ENCODE measurements at places on chromosomes 1 and 21.

DNA sequence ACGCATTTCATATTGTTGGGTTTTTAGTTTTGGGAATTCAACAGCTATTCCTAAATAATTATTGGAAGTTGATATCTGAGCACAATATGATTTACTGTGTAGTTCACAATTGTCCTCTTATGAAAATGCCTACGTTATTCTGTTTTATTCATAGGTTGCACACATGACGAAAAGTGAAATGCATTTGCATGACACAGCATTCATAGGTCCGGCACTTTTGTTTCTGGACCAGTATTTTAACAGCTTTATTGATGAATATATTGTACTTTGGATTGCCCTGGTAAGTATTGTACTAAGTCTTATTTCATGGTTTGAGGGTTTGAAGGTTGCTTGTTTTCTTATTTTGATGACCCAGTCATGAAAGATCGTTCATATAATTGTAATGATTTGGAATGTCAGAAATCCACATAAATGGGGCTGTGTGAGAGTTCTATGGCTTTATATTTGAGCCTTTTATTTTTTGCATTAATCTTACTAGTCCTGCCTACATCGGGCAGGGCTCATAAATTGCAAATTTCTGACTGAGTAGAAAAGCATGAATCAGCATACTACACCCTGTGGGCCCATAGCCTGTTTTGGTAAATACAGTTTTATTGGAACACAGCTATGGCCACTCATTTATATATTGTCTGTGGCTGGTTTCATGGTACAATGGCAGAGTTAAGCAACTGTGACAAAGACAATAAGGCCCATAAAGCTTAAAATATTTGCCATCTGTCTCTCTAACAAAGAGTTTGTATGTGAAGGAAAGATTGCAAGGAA, 17.0 kb downstream of the DENND2D start:
- DNase-seq = no peak

- DNase-seq = no peak
Observed at GRCh38 chr1:8841395-8841794, 24.0 kb upstream of the RERE start.

DNA sequence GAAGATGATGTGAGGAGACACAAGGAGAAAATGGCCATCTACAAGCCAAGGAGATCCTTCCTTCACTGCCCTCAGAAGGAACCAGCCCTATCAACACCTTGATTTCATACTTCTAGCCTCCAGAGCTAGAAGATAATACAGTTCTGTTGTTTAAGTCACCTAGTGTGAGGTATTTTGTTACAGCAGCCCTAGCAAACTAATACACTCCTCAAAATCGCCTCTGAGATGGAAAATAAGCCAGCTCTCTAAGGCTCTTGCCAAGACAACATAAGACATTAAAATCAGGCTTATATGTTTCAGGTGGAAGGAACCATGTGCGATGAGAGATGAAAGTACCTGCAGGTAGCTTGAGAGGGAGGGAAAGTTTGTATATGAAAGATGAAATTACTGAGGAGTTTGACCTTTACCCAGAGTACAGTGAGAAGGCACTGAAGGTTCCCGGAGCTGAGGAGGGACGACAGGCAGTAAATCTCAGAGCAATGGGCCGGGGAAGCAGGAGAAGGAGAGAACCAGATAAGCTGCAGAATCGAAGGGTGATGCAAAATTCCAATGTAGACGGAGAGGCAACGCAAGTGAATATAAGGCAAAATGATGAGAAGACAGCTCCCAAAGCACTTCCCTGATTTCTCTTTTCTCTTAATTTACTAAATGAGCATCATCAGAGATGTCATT, 84.7 kb downstream of the HHIPL2 start:
- DNase-seq = no peak

DNA sequence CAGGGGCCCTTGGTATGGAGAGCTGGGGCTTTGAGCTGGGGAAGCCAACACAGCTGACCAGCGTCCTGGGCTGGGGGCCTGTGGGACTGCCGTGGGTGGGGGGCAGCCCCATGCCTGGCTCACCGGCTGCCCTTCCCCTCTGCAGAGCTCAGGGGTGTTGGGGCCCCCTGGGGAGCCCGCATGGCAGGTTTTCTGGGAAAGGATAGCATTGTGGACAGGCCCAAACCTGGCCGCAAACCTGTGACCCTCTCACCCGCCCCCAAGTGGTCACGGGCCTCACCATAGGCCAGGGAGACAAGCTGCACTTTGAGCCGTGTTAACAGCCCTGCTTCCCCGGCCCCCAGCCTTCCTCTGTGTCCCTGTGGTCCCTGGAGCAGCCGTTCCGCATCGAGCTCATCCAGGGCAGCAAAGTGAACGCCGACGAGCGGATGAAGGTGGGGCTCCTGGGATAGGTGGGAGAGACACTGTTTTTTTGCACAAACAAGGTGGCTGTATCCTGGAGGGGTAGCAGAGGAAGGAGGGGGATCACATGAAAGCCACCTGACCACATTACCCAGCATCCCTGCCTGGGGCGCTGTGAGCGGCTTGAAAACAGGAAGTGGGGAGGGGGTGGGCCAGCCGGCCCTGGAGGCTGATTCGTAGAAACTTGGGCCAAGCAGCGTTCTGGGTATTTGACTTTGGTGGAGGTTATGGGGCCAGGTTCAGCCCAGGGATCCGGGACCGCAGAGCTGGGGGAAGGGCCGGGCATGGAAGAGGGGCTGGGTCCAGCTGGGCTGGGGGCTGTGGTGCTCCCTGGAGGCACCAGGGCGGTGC, 65.9 kb downstream of the PIK3CD start:
- peak; percentile 81 for DNase-seq

GRCh38 chr21:45278156-45278911, 9.4 kb downstream of the POFUT2 start:
- DNase-seq = no peak

- DNase-seq = no peak
Observed at GRCh38 chr1:152061952-152062351, 25.1 kb upstream of the S100A11 start.

DNA sequence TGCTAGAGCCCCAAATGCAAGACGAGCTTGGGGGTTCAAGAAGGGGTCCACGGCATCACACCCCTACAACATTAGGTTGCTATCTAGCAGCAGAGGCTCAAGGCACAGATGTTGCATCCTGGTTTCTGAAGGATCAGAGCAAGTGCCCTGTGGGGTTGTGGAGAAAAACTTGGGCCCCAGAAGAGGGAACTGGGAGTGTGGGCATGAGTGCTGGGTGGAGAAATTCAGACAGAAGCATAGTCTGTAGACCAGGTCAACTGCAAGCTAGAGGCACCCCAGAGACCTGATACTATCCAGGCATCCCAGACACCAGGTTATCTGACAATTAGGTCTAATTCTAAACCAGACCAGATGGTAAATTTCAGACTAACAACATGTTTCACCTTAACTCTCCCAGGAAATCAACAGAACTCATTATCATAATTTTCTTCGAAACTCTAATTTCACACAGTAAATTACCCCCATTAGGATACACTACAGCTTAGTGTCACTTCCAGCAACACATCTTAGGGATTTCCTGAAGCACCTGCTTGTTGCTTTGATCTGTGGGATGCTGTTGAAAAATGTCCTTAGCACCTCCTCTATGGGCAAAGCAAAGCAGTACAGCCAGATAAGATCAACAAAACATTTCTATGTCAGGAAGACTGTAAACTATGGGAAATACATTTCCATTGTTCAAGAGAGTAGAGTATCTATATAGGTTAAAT, 179.3 kb downstream of the VAV3 start:
- no peak for DNase-seq

DNA sequence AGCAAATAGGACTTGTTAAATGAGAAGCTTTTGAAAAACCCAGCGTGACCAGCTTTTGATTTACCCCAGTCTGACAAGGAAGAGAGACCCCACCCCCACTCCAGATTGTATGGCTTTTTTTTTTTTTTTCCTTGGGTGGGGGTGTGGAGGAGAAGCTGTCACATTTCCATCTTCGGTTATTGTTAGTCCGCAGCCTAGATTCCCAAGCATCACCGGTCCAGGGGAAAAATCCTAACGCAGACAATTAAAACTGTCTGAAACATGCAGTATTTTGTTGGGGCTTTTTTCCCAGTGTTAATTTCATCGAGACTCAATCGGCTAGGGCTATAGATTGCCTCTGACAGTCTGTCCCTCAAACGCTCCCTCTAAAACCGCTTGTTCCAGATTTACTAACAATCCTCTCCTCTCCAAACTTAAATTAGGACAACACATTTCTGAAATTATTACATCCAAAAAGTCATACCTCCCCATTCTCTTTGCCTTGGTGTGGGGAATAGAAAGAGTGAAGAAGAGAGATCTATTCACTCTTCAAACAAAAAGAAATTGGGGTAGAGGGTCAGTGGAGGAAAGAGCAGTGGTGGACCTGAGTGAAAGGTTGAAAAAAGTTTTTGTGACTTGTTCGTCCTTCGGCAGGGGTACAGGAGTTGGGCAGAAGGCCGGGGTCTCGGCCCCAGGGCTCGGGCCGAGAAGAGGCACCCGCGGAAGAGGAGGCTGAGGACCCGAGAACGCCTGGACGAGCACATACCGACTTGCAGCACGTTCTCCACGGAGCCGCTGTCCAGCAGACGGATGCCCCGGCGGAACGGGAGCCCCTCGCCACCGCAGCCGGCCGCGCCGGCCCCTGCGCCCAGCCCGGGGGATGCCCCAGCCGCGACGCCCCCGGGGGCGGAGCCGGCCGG, 1.1 kb downstream of the ZSWIM5 start:
- DNase-seq = no peak

DNA sequence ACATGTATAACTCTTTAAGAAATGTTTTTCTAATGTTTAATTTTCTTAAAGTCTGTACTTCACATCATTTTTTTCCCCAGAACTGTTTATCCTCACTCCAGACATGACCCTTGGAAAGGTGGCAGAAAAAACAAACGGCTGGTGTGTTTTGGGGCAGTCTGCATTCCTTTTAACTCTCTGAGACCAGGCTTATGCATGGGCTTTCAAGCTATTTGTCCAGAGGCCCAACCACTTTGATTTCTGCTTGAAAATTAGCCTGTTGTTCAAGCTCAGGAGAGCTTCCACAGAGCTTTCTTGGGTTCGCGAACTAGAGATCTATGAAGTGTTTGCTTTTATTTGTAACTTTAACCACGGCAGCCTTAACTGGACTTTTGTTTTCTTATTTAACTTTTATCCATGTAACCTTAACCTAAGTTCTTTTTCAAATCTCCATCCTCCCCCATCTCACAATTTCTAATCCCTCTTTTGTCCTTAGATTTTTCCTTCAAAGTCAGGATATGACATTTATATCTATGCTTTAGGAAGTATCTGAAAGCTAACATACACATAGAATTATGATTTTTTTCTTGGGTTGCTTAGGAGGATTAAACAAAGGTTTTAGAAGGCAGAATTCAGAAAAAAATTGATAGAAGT, 111.8 kb downstream of the FGGY start:
- DNase-seq = no peak

DNA sequence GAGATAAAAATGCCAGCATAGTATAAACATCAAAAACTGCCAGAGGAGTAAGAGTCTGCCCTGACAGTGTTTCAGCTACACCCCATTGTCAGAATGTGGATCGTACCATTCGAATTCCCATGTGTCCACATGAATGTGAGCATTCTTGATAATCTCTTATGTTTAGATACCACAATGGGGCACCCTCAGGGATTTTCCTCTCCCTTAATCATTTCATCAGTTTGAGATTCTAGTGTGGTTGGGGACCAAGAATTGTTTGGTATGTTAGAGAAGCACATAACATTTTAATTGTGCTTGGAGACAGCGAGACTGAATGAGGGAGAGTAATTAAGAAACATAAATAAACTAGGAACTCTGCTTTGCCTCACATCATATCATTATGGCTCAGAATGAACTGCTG, 120.2 kb downstream of the ZC3H11B start:
- no peak for DNase-seq

GRCh38 chr1:160465123-160465522, 57.9 kb downstream of the SLAMF6 start:
- DNase-seq = no peak
